Left colon (tissue), 2 donors: ENCODE measurements at places on chromosomes 16 and 17.

GRCh38 chr17:27993161-27993695, 49.2 kb upstream of the NLK start:
- DNase-seq, result no peak

DNA sequence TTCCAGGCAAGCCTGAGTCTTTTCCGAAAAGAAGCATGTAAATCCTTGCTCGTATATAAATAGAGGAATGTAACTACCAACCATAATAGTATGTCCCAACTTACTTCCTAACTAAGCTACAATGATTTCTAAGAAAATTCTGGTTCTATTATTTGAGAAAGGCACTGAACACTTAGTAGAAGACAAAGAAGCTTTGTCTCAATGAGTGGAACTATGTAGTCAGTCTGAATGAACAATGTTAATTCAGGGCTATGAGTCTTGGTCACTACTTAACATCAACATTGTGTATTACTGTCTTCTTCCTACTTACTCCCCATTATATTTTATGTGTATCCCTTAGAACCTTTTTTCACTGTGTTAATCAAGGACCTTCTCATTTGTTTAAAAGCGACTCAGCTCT, 206.0 kb downstream of the CYB561 start:
- no peak for DNase-seq

GRCh38 chr17:146983-147761, 9.8 kb downstream of the SCGB1C2 start:
- DNase-seq, result no peak

DNA sequence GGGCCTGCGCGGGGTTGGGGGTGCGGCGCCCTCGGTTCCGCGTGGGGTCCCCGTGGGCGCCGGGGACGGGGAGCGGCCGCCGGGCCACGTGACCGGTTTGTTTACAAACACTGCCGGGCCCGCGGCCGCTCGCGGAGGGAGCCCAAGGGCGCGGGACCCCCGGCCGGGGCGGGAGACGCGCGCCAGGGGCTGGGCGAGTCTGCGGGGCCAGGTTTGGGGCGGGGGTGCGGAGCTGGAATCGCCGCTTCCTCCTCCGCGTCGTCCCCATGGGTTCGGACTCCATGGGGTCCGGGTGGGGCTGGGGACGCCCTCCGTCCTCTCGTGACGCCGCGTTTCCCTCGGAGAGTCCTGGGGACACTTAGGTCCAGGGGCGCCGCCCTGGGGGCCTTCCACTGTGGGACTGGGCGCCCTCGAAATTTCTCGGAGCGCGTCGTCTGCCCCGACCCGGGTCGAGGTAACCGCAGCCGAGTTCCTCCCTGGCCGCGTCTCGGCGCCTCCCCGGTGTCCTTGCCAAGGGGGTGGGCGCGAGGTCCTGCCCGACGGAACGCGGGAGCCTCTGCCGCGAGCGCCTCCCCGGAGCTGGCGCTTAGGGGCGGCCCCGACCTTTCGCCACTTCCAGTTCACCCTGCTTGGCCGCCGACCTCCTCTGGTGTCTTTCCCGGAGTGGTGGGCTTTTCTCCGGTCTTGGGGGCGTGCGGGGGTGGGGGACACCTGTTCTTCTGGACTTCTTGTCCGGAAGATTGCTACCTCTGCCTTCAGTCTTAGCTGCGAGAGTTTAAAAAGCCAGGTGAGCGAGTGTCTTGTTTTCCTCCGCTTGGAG, 684 bp downstream of the YPEL2 start:
- DNase-seq, result peak; percentile 63

DNA sequence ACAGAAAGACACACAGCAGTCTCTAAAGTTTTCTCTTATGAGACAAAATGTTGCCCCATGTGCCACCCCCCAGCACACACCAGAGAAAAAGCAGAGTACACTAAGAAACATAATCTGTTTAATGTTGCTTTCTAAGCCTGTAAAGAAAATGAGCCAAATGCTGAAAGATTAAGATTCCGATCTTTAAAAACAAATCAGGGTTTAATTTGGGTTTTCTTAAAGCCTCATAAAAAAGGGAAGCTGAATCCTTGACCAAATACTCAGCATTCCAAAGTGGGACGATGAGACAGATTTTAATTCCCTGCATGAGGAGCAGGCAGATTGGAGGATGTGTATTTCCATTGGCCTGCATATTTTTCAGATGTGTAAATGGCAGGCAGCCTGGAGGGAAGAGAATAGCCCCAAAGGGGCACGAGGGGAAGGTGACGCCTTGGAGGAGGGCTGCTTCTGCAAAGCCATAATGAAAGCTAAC, 118.4 kb downstream of the COPRS start:
- DNase-seq, result no peak

DNA sequence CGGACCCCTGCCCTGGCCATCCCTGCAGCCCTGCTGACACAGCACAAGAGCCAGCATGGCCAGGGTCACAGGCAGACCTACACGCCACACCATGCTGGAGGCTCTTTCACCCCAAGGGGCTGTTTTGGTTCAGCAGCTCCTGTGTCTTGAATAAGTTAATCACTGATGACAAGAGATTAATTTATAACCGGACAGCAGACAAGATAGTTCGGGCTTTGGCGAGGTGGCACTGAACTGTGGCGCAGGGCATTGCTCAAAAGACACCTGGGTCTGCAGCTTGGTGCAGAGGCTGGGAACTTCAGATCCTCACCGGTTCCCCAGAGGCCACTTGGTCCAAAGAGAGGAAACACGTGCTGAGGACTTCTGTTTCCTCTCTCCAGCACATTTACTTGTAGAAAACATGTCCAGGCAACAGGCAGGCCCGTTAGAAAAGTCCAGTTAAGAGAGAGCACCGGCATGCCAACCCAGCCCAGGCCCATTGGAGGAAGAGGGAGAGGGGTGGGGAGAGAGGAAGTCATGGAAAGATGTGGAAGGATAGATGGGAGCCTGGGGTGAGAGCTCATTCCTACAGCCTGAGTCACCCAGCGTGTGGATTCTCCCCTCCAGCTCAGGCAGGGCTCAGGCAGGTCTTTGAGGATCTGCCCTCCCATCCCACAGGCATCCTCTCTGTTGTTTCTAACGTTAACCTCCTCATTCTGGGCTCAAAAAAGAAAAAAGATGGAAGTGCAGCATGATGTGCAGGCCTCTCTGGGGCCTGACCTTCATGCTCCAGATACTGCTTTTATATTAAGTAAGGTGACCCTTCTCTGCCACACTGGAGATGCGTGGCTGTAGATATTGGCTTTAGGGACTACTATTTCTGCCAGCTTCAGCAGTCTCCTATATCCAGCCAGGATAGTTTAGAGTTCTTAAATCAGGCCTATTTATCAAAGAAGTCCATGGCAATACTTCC, 80.0 kb upstream of the HNF1B start:
- DNase-seq, result no peak
